ENCODE measurements at places on chromosomes 13 and 19. TPM values are rescaled to one million over a fixed set of nuclear protein-coding genes. Genes with fewer than 3 reads are reported as not detected.

GRCh38 chr13:111515635-111516034 is 195.2 kb downstream of the TEX29 start:
- DNase-seq, result no peak

GRCh38 chr19:50554212-50554611 is 14.0 kb downstream of the LRRC4B start:
- no peak for DNase-seq

DNA sequence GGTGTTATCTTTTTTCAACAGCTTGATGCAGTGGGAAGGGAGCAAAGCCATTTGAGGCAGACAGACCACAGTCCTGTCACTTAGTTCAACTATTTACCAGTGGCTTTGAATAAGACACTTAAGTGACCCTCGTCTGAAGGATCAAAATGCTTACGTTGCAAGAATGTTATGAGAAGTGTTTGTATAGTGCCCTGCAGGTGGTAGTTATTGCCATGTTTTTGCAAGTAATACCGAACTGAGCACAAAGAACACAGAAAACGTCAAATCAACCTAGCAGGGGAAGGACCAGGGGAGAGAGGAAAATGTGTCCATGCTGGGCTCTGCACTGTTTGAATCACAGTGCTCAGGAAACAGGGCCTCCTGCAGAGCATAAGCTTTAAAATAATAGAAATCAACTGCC is 2.8 kb downstream of the SOHLH2 start:
- DNase-seq, result no peak

RXFP2 gene
- not detected for polyA plus RNA-seq

DNA sequence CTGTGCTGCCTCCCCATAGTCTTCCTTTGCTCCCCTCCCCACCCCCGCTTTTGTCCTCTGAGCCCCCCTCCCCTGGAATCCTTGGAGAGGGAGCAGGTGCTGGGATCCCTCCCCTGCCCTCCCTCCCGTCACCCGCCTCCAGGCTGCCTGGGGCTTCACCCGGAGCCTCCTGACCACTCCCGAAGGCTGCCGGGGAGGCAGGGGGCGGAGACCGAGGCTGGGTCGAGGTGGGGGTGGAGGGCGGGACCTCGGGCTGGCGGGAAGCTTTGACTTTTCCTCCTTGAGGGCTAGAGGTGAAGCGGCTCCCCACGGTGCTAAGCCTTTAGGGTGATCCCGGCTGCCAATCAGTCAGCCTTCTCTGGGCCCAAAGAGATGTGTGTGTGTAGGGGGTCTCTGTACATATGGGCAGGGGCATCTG is 1.5 kb downstream of the KMT5C start:
- DNase-seq, result peak; percentile 26
